ENCODE measurements at places on chromosomes 2 and 18.

DNA sequence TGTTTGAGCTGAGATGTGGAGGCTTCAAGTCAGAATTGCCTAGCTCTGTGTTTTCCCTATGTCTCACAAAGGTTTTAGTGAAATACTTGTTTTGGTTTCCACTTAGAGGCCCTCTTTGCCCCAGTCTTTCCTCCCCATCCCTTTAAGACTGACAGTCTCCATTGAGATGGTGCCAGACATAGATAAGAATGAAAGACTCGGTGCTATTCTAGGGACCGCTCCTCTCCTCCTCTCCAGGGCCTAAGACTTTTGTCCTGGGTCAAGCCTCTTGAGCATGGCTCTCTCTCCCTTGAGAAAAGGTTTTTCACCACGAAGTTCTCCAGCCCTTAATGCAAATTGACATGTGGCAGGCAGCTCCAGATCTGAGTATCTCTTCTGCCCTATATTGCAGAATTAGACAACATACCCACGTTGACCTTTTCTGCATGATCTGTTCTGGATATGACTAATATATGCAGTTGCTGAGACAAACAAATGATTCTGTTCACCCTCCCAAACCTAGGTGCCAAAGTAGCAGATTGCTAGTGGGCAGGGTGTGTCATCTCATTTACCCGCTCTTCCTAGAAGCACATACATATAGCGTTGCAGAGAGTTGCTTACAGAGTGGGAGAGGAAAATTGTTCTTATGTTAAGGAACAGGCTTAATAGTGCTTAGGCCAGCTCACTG, 47.5 kb upstream of the ACSL3 start:
- DNase-seq: no peak

DNA sequence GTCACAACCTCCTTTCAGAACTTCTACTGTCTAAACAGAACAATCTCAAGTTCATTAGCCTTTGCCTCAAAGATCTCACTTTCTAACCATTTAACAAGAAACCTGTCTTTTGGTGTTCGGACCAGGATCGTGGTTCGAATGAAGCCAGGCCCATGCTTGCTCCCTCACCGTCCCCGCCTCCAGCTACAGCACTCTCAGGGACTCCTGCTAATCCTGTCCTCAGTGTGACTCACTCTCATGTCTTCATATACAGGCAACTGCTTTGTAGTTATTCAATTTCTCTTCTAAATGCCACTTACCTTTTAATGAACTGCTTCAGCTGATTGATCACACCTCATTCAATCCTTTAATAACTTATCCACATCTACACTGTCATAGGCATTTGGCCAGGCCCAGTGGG, 15.8 kb downstream of the SERTAD2 start:
- no peak for DNase-seq

DNA sequence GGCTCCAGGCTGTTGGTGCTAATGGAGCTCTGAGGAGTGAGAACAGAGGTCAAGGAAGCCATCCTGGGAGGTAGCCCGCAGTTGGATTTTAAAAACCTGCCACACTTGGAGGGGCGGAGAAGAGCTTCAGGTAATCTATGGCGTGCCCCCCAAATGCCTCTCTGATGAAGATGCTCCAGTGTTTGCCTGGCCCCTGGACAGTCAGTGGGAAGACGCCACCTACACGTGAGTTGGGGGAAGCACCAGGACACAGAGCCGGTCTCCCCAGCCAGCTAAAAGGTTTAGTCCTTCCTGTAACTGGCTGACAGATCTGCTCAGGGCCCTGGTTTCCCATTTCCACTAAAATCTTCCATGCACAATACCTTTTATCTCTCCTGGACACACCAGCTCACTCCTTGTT, 225.0 kb downstream of the TTC32 start:
- no peak for DNase-seq

DNA sequence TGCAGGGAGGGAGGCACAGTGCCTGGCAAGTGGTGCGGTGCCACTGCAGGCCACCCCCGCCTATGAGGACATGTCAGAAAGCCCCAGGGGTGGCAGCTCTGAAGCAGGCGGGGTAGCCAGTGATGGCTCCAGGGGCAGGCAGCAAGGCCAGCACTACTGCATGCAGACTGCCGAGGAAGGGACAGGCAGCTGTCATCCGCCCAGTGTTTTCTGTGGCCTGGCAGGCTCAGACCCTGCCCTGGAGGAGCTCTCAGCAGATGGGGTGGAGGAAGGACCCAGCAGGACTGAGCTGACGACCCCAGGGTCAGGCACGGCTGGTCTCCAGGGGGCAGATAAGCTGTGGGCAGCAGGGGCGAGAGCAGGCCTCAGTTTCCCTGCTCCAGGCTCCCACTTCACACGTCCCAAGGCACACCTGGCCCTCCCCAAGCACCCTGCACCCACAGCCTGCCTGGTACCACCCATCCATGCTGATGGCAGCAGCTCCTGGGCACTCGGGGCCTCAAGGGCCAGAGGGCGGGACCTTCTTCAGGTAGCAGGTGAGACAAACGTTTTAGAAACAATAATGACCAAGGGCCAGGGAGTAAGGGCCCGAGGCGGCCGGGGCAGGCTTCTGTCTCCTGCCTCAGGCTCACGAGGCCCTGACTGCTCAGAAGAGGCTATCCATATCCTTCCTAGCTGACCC, 48.5 kb downstream of the HS6ST1 start:
- no peak for DNase-seq

GRCh38 chr2:222477962-222478608, 53.7 kb downstream of the SGPP2 start:
- DNase-seq: no peak

DNA sequence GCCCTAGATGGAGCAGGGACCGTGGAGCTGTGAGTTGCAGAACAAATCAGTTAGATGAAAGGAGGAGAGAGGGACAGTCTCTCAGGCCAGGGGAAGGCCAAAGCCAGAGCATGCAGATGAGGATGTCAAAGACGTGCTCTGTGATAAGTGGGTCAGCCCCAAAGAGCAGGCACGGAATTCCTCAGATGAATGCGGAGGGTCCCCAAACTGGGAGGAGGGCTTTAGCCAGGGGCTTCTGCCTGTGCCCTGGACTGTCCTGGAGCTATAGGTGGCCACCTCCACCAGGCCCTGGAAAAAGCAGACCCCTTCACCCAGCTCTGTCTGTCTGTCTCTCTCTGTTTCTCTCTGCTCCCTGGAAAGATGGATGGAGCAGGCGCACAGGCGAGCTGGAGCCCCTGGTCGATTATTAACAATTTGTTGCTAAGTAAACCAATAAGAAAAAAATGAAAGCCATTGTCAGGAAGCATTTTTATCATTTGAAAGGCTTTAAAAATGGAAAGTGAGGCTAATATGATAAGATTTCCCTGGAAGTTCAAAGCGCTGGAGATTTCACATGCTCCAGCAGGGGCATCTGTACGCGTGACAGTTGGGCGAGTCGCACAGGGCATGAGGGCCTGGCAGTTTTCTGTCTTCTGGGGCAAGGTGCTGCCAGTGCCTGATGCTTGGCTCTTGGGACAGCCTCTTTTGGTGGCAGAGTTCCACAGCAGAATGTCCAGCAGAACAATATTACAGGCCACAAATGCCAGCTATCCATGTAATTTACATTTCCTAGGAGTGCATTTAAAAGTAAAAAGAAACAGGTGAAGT, 241.0 kb downstream of the GLI2 start:
- no peak for DNase-seq

GRCh38 chr2:131827481-131828163, 299.9 kb downstream of the CCDC74A start:
- DNase-seq: no peak

GRCh38 chr2:162821176-162821575, 17.4 kb downstream of the KCNH7 start:
- no peak for DNase-seq
